ENCODE measurements at places on chromosomes 6 and 20. TPM values are rescaled to one million over a fixed set of nuclear protein-coding genes. Genes with fewer than 3 reads are reported as not detected.
A peak's percentile ranks its signal among the peaks of the same experiment; 100 is the strongest.

CFB gene
- total RNA-seq, result 141 TPM

CLVS2 gene
- not detected for total RNA-seq

- no peak for DNase-seq
These were observed 29.6 kb downstream of the ALDH5A1 start for GRCh38 chr6:24524329-24524728.

GRCh38 chr20:58808271-58809046, 42.2 kb downstream of the GNAS-AS1 start:
- DNase-seq, result no peak

DNA sequence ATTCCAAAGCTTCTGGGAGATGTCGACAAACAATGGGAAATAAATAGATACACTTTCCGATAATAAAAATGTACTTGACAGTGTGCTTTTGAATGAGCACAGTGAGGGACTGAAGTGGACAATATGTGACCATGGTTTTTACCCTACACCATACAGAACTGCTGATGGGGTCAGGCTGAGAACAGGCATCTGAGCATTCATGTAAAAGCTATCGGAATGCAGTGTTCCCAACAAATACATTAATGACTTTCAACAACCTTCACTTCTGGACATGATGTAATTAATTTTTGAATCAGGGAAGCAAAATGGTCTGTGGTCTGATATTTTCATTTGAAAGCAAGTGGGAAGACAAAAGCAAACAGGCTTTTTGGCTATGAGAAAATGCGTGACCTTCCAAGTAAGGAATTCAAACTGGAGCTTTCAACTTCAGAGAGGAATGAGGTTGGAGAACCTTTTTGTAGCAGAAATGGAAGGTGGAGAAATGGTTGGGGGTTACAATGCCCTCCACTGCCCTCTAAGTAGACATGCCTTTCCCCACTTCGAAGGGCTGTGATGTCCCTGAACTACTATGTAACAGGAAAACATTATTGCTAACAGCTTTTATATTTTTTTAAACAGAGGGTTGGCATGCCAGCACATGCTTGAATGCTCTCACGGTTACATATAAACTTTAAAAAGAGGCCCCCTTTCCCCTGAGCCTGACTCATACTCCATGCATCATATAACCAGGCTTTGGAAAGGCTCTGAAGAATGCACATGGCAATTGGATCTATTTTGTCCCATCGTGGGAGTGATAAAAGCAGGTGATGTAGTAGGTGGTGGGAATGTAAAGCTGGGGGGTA, 203.5 kb upstream of the CITED2 start:
- DNase-seq, result no peak

BMP6 gene
- 1.2 TPM for total RNA-seq

CALHM5 gene
- total RNA-seq, result 15.4 TPM

PTPRT gene
- 0.19 TPM for total RNA-seq

DNA sequence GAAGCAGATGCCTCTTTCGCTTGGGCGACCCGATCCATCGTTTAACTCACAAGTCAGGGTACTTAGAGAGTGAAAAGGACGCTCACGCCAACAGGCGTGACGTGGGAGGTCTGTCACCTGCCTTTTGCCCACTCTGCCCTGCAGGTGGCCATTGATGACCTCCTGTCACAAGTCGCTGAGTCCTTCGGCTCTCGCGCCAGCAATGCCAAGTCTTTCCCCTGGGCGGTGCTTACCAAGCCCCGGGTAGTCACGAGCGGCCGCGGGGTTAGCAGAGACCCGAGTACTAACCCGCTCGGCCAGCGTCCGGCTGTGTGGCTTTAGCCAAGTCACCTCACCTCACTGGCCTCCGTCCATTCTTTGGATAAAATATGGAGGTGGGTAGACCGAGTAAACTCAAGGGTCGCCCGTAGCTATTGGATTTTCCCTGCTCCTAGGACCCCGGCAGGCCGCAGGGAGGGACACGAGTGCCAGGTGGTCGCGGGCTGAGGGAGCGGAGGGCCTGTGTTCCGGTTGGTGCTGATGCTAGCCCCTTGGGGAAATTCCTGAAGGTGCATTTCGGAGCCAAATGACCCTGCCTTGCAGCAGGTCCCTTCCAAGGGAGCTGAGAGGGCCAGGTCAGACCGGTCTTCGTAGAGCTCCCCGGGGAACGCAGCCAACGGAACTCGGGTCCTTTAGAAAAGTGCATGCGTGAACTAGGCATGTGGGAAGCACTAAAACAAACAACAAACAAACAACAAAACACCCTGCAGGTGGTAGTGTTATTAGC, 668 bp downstream of the PKIB start:
- DNase-seq, result peak; percentile 66

IPCEF1 gene
- total RNA-seq, result 4.7 TPM
